Suppressor macrophage (primary cell): ENCODE measurements at places on chromosomes 1 and 21.

- DNase-seq = no peak
These were observed 49.8 kb downstream of the ADAMTS1 start for GRCh38 chr21:26795412-26795805.

- DNase-seq = no peak
These were observed 244.7 kb upstream of the POU3F1 start for GRCh38 chr1:38291336-38291735.

DNA sequence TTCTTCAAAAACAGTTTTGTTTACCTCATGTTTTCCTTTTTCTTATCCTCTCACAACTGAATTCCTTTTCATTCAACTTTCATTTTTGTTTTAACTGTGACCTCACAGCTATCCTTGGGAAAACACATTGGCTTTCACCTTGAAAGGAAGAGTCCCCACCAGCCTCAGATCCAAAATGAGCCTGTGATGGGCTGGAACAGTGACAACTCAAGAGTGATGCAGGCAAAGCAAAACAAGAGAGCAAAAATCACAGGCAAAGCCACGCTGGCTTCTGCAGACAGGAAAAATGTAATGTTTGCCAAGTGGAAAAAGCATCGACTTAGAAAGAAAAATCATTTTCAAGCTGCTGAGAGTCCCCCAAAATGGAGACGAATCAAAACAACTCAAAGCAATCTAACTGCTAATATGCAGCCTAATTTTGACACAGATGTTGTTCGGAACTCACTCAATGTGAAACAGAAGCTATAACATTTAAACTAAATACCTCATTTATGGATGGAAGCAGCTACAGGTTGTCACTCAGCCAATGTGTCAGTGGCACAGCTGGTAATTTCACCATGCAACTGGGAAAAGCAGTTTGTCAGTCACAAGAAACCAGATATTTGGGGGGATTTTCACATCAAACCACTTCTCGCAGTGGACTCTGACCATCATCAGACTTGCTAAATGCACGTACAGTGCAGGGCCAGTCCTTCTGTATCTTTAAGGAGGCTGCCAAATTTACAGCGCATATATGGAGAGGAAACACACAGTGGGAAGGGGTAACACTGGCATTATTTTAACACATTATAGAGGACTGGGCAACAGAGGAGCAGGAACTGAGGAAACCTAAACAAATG is 50.7 kb downstream of the ALG14 start:
- no peak for DNase-seq

- no peak for DNase-seq
These were observed 1.9 kb downstream of the ZBTB7B start for GRCh38 chr1:155004352-155005075.

- peak; percentile 95 for DNase-seq
These were observed 22.9 kb downstream of the KCNA10 start for GRCh38 chr1:110495926-110496600.
